ENCODE measurements at places on chromosomes 16 and 17.

GRCh38 chr16:58152246-58152868, 23.2 kb upstream of the CFAP20 start:
- no peak for DNase-seq

DNA sequence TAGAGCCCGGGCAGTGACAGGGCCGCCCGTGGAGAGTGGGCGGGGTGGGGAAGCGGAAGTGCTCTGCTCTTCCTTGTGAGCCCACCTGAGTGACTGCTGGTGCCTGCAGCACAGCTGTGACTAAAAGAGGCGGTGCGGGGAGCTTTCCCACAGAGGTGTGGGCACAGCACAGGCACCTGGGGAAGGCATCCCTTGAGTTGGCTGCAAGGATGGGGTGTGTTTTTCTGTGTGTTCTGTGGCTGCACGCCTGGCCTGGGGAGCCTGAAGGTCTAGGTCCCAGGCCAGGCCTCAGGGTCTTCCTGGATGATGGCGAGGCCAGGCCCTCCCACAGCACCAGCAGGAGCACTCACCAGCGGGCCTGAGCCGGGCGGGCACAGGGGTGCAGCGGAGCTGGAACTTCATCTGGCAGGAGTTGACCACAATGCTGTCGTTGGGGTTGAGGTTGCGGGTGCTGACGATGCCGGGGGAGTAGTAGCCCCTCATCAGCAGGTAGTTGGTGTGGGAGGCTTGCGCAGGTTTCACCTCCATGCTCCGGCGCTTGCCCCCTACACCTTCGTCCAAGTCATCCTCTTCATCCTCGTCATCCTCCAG, 67.1 kb downstream of the IL21R start:
- no peak for DNase-seq

DNA sequence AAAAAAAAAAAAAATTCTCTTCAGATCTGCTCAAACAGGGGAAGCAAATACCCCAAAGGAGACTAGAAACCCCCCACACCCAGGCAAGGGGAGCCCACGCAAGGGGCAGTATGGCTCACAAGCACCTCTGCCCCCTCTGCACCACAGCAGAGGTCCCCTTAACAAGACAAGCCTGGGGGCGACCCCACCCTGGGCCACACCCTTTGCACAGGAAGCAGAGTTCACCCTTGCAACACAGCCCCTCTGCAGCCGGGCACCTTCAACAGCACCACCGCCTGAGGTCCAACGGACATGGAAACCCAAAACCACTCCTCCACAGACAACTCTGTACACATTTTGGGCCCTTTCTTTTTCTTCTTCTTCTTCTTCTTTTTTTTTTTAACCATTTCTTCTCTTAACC, 12.8 kb downstream of the AXIN1 start:
- no peak for DNase-seq

DNA sequence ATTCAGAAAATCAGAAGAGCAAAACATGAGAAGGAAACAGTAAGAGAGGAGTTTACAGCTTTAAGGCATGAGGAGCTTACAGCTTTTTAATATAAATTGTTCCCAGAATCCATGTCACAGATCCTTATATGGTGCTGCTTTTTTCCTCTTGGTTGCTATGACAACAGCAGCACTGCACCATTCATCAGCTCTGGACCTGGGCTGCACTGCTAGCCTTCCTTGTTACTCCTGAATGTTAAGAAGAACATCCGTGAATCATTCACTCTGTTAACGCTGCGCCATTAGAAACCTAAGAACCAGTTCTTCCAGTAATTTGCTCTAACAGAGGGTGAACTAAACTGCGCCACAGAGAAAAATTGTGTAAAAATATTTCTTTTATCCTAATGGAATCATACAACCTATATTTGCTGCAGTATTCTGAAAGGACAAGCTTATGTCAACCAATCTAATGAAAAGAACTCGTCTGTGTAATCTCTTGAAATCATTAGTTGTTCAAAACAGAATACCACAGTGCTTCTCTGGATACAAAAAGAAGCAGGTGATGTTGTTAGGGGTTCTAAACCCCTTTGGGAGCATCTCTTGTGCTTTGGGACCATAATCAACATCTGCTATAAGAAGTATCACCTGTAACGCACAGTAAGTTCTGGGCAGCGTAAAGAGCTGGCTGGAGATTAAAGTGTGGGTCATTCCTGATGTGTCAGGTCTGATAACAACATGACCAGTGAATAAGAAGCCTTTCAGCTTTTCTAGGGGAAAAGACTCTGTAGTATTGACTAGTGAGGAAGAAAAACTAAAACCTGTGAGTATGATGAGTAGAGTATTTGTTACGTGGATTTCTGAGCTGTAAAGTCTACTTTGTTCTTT, 151.2 kb downstream of the TANC2 start:
- DNase-seq: no peak

GRCh38 chr16:19696328-19696727, 21.7 kb downstream of the KNOP1 start:
- no peak for DNase-seq

DNA sequence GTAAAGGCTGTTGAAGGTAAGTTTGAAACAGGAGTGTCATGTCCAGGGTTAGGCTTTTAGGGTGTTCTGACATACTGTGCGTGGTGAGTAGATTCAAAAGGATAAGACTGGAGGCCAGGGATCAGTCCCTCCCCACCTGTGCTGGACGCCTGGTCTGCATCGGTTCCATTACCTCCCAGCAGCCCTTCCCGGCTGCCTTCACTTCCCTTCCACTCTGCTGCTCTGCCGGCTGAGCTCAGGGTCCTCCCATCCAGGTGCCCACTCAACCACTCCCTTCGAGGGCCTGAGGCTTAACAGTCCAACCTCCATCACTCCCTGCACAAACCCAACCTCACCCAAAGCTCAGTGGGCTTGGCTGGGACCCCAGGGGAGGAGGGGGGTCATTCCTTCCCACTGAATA, 4.1 kb upstream of the SLC5A10 start:
- DNase-seq: no peak

- no peak for DNase-seq
These were observed 62.4 kb downstream of the PECAM1 start for GRCh38 chr17:64328036-64328858.

DNA sequence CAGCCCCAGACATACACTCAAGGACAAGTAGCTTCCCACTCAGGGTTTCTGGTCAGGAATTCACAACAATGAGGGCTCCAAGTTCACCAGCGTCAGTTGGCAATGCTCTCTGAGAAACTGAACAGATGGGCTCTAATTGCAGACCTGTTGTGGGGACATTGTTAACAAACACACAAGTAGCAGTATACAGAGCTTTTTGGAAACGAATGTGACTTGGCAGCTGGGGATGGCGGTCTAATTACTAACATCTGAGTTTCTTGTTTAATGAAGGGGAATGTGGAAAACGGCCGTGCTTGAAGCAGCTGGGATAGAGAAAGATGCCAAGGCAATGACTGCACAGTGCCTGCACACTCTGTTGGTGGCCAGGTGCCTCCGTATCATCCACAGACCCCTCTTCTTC, 316.1 kb upstream of the IRX3 start:
- DNase-seq: no peak

- no peak for DNase-seq
These were observed 292.4 kb upstream of the AXIN2 start for GRCh38 chr17:65853816-65854215.

- DNase-seq: no peak
These were observed 4.0 kb upstream of the PHKG2 start for GRCh38 chr16:30744183-30744582.

GRCh38 chr16:31485571-31485970, 2.6 kb downstream of the SLC5A2 start:
- DNase-seq: no peak

DNA sequence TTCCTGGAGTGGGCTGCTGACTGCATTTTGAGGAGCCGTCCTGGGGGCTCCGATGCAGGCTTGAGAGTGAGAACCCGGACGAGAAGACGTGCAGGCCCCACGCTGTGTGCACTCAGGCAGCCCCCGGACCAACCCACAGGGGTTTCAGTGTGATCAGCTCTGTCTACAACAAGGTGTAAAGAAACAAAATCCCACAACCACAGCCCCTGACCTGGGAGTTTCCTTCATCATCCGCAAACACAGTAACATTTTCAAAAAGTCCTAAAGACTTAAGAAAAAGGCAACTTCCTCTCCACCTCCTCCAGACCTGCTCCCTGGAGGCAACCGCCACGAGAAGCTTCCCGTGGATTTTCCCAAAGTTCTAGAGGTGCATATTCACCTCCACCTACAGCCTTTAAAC, 15.4 kb upstream of the MEAK7 start:
- no peak for DNase-seq

DNA sequence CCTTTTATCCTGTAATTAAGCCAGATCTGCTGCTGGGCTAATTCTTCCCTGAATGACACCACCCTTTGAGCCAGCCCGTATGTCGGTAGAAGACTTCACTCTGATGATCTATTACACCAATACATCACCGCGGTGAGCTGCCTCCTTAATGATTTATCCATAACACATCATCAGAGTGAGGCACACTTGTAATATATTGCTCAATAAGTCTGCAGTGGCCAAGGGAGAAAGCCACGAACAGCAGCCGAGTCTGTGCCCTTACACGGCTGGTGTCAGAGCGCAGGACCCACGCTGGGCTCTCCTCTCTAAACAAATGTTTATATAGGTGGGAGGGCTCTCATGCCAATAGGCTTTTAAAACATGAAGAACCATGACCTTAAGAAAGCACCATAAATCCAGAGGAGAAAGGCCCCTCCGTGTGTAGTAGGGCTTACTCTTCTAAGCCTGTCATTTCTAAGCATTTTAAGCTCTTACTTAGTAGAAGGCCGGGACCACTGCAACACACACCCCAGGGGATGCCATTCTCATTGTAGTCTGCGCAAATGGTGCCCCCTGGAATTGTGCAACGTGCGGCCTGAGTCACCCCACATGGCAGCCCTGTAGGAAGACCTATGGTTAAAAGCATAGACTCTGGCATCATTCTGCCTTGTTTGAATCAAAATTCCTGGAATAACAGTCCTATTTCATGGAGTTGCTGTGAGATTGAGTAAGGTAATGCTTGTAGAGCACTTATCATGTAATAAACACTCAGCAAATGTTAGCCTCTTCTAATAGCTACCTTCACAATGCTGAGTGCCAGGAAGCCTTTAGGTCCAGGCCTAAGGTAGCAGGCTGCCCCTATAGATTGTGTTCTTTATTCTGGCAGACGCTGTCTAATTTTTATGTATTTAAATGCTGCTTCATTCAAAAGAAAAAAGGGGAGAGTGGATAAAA, 26.1 kb downstream of the MRPS23 start:
- no peak for DNase-seq

- DNase-seq: no peak
These were observed 4.2 kb downstream of the CSNK1D start for GRCh38 chr17:82269138-82269881.

- no peak for DNase-seq
These were observed 81.1 kb downstream of the NT5M start for GRCh38 chr17:17384291-17384615.

- DNase-seq: no peak
These were observed 38.3 kb upstream of the ACSM2B start for GRCh38 chr16:20614186-20615141.

DNA sequence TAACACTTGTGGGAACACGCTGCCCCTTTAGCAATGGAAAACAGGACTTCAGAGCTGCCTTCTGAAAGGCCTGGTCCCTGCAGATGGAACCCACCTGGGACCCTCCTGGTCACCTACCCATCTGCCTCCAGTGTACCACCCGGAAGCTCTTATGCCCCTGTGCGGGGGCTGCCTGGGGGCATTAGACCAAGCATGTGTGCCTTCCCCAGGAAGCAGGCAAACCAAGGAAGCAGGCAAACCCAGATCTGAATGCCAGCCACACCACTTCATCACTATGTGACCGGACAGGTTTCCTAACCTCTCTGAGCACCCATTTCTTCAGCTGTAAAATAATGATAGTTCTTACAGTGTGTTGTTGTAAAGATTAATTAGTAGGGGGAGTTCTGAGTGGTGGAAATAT, 20.8 kb upstream of the LRRC37A3 start:
- no peak for DNase-seq

DNA sequence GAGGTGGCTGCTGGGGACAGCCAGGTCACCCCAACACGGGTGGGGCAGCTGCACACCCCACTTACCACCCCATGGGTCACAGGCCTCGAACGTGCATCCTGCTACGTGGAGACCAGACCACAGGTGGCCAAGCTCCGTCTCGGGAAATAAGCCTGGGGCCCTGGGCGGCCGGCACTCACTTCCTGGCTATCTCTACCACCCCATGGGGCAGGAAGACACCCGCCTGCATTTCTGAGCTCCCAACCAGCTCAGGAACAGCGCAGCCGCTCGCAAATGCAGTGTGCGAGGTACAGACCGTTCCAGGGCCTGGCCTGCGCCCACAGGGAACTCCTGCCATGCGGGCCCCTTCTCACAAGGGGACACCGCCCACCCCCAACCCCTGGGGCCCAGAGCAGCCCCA, 4.9 kb upstream of the GNG13 start:
- no peak for DNase-seq

GRCh38 chr17:17356931-17357270, 53.7 kb downstream of the NT5M start:
- no peak for DNase-seq

GRCh38 chr17:3543453-3543852, 14.2 kb downstream of the TRPV3 start:
- DNase-seq: no peak

- DNase-seq: no peak
These were observed 9.6 kb downstream of the HIC1 start for GRCh38 chr17:2064520-2064971.

DNA sequence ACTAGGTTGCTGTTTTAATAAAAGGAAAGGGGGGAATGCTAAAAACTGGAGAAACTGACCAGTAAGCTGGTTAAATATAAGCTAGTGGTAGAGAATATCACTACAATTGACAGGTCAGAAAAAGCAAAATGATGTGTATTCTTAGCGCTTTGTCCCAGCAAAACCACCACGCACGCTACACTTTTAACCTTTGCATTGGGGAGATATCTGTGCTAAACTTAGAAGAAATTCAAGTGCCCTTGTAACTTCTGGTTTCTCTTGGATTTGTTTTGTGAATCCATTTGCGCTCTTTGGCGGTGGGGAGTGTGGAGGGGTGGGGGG, 1.4 kb downstream of the GAN start:
- no peak for DNase-seq

DNA sequence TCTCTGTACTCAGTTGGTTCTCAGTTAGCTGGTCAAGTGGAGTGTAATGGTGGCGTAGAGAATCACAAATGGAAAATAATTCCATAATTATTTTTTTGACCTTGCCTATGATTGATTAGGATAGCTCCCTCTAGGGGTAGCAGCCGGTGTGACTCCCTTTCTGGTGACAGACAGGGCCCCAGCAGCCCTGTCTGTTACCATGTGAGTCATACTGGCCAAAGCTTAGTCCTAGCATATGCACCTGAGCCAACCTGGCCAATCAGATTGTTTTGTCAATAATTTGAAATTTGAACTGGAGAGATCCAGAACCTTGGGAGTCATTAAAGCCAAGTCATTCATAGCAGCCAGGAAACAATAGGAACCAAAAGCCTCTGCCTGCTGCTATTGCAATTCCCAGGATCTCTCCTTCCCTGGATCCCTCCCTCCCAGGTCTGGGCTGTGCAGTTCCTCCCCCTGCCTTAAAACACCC, 5.6 kb downstream of the PNPO start:
- peak; percentile 96 for DNase-seq

DNA sequence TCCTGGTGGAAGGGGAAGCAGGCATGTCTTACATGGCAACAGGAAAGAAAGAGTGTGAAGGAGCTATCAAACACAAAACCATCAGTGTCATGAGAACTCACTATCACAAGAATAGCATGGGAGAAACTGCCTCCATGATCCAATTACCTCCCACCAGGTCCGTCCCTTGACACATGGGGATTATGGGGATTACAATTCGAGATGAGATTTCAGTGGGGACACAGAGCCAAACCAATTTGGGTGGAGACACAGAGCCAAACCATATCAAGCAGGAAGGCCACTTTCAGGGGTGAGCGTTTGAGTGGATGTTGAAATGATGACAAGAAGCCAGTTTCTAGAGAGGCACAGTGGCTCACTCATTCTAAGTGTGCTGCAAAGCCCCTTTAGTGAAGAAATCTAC, 143.8 kb downstream of the CPPED1 start:
- DNase-seq: no peak

Data from HTR-8/SVneo (cell line).